Endothelial cell (in vitro differentiated cells): ENCODE measurements at places on chromosomes 6 and 20.

- no peaks in the 10 kb centered on the region for H3K36me3 ChIP-seq
- H3K27ac ChIP-seq, result no peak overlapping the region
- H3K27me3 ChIP-seq, result no peaks in the 10 kb centered on the region
- no peak overlapping the region for H3K4me3 ChIP-seq
Measured at GRCh38 chr6:1868561-1869261, 259.0 kb downstream of the FOXC1 start.

DNA sequence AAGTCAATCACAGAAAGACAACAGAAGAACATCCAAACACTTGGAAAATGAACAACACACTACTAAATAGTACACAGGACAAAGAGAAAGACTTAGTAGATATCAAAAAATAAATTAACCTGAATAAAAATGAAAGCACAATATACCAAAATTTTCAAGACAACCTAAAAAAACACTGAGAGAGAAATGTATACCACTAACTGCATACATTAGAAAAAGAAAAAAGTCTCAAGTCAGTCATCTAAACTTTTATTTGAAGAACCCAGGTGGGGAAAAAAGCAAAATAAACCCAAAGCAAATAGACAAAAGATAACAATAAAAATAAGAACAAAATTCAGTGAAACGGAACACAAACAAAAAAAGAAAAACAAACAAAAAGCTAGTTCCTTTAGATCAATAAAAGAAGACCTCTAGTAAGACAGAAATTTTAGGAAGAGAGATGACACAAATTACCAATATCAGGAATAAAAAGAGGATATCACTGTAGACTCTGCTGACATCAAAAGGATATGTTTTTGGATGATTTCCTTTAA lies 172.8 kb downstream of the TRIM27 start:
- no peak for DNase-seq
- H3K27me3 ChIP-seq, result peaks cover 6% of the 10 kb centered on the region
- H3K36me3 ChIP-seq, result no peaks in the 10 kb centered on the region
- H3K4me1 ChIP-seq, result peaks cover 10% of the 10 kb centered on the region

GRCh38 chr6:1579096-1579495 lies 30.6 kb upstream of the FOXC1 start:
- DNase-seq, result no peak
- H3K4me3 ChIP-seq, result no peak overlapping the region
- H3K27me3 ChIP-seq, result no peaks in the 10 kb centered on the region
- peaks cover 5% of the 10 kb centered on the region for H3K4me1 ChIP-seq

DNA sequence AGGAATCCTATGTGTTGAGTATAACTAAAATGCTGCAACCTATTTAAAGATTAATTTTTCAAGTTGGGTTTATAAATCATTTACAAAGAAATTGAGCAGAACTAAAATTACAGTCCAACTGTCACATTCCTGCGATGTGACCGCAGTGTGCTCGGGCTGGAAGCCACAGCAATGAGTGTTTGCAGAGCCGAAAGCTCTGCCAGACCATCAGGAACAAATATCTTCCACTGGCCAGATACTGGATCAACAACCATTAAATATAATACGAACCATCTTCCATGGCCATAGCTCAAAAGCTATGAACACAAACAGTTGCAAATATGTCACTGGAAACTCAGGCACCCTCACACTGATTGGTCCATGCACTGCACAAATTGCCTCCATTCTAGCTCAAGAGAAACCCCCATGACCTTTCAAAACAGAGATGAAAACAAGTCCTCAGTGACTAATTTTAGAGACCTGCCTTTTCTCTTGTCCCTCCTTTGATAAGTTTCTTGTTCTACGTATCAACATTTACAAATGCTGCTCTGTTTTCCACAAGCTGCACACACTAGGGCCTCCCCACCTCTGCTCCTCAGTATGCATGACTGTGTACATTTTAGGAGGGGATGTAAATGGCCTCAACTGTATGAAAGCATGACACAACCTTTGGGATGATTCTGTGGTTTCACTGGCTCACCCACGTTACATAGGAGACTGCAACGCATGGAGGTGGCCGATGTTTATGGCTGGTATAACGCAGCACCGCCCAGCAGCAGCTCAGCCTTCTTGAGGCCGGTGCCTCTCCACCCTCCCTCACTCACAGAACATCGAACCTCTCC lies 171.7 kb downstream of the WDR27 start:
- no peaks in the 10 kb centered on the region for H3K4me1 ChIP-seq
- no peak overlapping the region for H3K4me3 ChIP-seq
- no peak for DNase-seq

- no peaks in the 10 kb centered on the region for H3K36me3 ChIP-seq
- H3K27me3 ChIP-seq, result peaks cover 1% of the 10 kb centered on the region
- no peak overlapping the region for H3K27ac ChIP-seq
- DNase-seq, result no peak
Measured at GRCh38 chr6:155980768-155981079, 525.1 kb upstream of the NOX3 start.

GRCh38 chr6:128763599-128764300 lies 119.2 kb upstream of the LAMA2 start:
- H3K4me1 ChIP-seq, result no peaks in the 10 kb centered on the region
- H3K4me3 ChIP-seq, result no peak overlapping the region
- no peaks in the 10 kb centered on the region for H3K27me3 ChIP-seq
- no peak overlapping the region for H3K27ac ChIP-seq
- peaks cover 5% of the 10 kb centered on the region for H3K36me3 ChIP-seq
- no peak for DNase-seq

GRCh38 chr6:13841936-13842335 lies 27.6 kb upstream of the MCUR1 start:
- no peak overlapping the region for H3K27ac ChIP-seq
- no peak overlapping the region for H3K4me3 ChIP-seq
- H3K4me1 ChIP-seq, result peaks cover 3% of the 10 kb centered on the region
- DNase-seq, result no peak

DNA sequence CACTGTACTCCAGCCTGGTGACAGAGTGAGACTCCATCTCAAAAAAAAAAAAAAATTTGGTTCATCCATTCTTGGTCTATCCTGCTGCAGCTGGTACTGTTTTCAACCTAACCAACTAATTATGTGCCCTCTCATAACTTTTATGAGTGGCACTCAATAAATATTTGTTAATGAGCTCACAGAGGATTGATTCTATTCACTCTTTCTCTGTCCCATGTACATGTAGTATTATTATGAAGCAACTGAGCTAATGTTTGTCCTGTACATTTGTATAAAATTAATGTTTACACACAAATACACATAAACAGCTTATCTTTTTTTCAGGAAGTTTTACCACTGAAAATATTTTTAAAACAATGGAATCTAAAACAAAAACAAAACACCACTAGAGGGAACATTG lies 10.1 kb downstream of the RIPOR2 start:
- no peaks in the 10 kb centered on the region for H3K36me3 ChIP-seq
- no peak overlapping the region for H3K27ac ChIP-seq
- peaks cover 4% of the 10 kb centered on the region for H3K27me3 ChIP-seq
- no peak for DNase-seq
- peaks cover 11% of the 10 kb centered on the region for H3K4me1 ChIP-seq

- peaks cover 48% of the 10 kb centered on the region for H3K4me1 ChIP-seq
- H3K27ac ChIP-seq, result peak overlapping the region; percentile 80
Measured at GRCh38 chr6:138500045-138500665, 861 bp upstream of the NHSL1 start.

DNA sequence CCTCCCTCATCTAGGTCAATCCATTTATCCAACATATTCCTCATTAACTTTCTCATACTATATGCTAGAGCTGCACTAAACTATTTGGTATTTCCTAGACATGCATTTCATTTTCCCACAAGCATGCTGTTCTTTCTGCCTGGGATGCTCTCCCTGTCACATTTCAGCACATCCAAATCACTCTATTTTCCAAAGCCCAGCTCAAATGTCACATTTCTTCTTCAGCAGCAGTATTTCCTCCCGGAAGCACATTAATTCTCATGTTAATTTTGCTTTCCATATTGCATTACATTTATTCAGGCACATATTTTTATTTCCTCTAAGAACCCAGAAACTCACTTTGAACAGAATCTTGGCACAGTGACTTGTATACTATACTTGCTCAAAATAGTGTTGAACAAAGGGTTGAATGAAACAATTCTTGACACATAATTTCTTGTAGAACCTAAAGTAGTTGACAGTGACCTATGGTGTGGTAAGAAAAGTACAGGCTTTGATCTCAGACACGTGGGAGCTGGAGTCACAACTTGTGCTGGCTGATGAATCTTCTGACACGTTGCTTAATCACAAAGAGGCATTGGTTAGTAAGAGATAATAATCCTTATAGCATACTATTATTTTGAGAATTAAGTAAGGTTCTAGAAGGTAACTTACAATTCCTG lies 30.8 kb upstream of the CD2AP start:
- H3K36me3 ChIP-seq, result no peaks in the 10 kb centered on the region
- H3K27ac ChIP-seq, result no peak overlapping the region
- H3K27me3 ChIP-seq, result no peaks in the 10 kb centered on the region

GRCh38 chr6:96016334-96017069 lies 728 bp downstream of the FUT9 start:
- H3K36me3 ChIP-seq, result no peaks in the 10 kb centered on the region
- H3K4me1 ChIP-seq, result peaks cover 23% of the 10 kb centered on the region
- H3K27me3 ChIP-seq, result no peaks in the 10 kb centered on the region

DNA sequence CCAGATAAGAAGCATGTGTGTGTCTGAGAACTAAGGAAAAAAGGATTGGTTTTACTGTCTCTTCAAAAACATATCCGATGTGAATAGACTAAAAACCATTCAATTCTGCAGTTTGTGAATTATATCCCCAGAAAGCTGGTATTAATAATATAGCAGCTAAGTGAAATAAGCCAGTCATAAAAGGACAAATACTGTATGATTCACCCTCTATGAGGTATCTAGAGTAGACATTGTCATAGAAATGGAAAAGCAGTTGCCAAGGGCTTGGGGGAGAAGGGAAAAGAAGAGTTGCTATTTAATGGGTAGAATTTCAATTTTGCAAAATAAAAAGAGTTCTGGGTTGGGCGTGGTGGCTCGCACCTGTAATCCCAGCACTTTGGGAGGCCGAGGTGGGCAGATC lies 137.5 kb downstream of the ATXN1 start:
- H3K4me3 ChIP-seq, result no peak overlapping the region
- no peak for DNase-seq
- no peaks in the 10 kb centered on the region for H3K36me3 ChIP-seq
- no peaks in the 10 kb centered on the region for H3K27me3 ChIP-seq
- H3K4me1 ChIP-seq, result no peaks in the 10 kb centered on the region

- no peak overlapping the region for H3K27ac ChIP-seq
- no peak overlapping the region for H3K4me3 ChIP-seq
- no peaks in the 10 kb centered on the region for H3K27me3 ChIP-seq
- no peaks in the 10 kb centered on the region for H3K4me1 ChIP-seq
- no peaks in the 10 kb centered on the region for H3K36me3 ChIP-seq
- no peak for DNase-seq
Measured at GRCh38 chr20:54619682-54620081, 144.3 kb downstream of the DOK5 start.

- H3K36me3 ChIP-seq, result no peaks in the 10 kb centered on the region
- no peaks in the 10 kb centered on the region for H3K27me3 ChIP-seq
- DNase-seq, result no peak
- no peaks in the 10 kb centered on the region for H3K4me1 ChIP-seq
- no peak overlapping the region for H3K27ac ChIP-seq
Measured at GRCh38 chr6:11847515-11848345, 69.1 kb upstream of the ADTRP start.

DNA sequence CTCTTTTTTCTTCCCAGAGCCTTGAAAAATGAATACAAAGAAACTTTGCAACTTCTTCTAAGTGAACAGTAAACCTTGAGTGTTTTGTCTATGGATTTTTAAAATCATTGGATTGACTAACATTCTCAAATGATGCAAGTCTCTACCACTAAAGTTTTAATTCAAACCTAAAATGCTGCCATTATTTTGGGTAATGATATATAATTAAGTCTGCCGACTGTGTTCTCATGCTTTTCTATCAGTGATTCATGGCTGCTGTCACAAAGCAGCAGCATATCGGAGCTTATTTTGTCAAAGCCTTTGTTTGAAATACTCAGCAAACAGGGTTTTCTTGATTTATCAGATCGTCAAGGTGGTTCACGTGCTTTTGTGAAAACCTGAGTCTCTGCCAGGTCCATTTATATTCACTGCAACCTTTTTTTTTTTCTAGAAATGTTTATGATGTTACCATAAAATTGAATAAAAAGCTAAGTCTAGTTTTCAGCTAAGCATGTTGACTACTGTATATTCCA lies 96.3 kb downstream of the GJA1 start:
- H3K27ac ChIP-seq, result no peak overlapping the region
- no peaks in the 10 kb centered on the region for H3K4me1 ChIP-seq
- H3K36me3 ChIP-seq, result no peaks in the 10 kb centered on the region
- no peak for DNase-seq
- no peak overlapping the region for H3K4me3 ChIP-seq
- no peaks in the 10 kb centered on the region for H3K27me3 ChIP-seq

- peak overlapping the region; percentile 57 for H3K27ac ChIP-seq
- H3K4me1 ChIP-seq, result peaks cover 10% of the 10 kb centered on the region
- peaks cover 7% of the 10 kb centered on the region for H3K27me3 ChIP-seq
- DNase-seq, result no peak
Measured at GRCh38 chr20:62186887-62187866, 4.3 kb downstream of the MTG2 start.

DNA sequence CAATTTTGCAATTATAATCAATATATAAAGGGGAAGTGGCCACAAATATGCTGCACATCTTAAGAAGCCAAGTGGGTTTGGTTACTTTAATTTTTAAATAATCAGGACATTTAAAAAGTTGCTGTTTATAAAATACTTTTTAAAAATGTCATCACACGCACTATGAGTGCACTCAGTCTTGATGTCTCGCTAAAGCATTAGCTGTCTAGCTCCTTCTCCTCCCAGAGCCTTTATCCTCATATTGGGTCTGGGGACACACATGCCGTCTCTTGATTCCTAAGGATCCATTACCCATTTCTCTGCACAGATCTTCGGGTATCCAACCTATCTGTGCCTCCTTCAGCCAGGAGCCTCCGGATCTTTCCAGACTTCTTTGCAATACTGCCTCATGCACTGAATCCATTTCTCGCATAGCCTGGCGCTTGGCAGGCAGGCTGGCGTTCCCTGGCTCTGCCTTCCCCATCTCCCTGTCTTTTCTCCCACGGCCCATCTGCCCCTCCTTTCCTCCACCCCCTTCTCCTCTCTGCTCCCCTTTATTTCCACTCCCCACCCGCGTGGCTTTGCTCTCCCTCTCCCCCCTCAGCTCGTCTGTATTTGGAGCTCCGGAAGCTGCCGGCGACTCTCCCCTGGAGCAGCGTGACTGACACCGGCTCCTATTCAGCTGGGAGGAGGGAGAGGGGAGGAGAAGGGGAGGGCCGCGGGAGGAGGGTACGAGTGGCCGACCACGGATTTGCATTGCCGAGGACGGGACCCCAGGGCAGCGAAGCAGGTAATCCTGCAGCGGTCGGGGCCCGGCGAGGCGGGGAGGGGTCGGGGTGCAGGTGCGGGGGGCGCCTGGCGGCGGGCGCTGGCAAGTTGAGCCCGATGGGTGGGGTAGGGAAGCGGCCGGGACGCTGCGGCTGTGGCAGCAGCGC lies at the start of gene CAP2:
Gene CAP2, plus strand, starts transcription at position 618 of the 914 bp plus-strand sequence. CDS start 27,961 bp downstream, outside the sequence.
- peak within 1 kb of the TSS; percentile 59 for H3K27ac ChIP-seq
- H3K4me3 ChIP-seq, result peak within 1 kb of the TSS; percentile 97
- no peaks in the 10 kb centered on the region for H3K36me3 ChIP-seq
- H3K27me3 ChIP-seq, result peaks cover 4% of the 10 kb centered on the region
- H3K4me1 ChIP-seq, result no peaks in the 10 kb centered on the region
